Osteocyte (in vitro differentiated cells): ENCODE measurements at places on chromosomes 4 and X. TPM values are rescaled to one million over a fixed set of nuclear protein-coding genes. Genes with fewer than 3 reads are reported as not detected.
A peak's percentile ranks its signal among the peaks of the same experiment; 100 is the strongest.

- DNase-seq: no peak
Measured at GRCh38 chrX:21412883-21413282, 38.7 kb downstream of the CNKSR2 start.

GRCh38 chr4:129350834-129351721, 255.1 kb downstream of the C4orf33 start:
- DNase-seq: no peak

- no peak for DNase-seq
Measured at GRCh38 chr4:54525602-54526001, 132.2 kb upstream of the KIT start.

GRCh38 chr4:82680834-82681233, 117.8 kb downstream of the SCD5 start:
- no peak for DNase-seq

DNA sequence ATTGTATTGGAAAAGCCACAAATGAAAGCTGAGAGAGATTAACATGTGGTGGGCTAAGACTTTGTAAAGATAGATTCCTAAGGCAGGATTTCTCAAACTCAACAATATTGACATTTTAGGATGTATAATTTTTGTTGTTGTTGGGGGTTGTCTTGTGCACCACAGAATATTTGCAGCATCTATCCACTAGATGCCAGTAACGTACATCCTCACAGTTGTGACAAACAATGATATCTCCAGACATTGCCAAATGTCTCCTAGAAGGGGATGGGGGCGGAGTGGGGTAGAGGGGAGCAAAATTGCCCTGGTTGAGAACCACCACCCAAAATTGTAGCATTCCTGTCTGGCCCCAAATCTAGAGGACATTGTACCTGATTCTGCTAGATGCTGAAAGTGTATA, 14.7 kb upstream of the CBR4 start:
- DNase-seq: no peak

DNA sequence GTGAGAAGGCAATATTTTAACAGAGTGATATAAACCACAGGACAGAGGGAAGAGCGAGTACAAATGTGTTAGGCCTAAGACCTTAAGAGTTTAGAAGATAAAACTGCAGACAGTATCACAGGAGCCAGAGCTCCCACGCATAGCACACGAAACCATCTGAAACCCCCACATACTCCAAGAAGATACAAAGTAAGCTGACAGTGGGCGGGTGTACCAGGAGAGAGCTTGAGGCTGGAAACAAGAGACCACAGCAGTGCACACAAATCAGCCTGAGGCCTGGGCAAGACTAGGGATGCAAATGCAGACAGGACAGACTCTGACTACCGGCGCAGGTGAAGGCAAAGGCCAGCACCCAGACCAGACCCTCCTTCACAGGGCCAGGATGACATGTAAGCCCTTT, 54.1 kb upstream of the ARHGAP24 start:
- no peak for DNase-seq

DNA sequence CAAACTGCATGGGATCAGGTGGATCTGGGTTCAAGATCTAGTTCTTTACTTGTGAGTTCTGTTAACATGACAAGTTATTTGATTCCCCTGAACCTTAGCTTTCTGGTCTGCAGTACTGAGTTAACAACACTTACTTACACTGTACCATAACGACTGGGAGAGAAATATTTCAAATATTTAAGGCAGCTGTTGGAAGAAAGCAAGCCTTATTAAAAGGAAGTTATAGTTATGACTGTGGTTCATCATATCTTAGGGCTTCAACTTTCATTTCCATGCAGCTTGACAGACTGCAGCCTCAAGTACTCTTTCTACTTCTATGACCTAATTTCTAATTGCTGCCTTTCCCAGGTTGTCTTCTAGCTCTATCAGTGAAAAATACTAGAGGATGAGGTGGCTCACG, 40.0 kb upstream of the PDGFRA start:
- no peak for DNase-seq

DNA sequence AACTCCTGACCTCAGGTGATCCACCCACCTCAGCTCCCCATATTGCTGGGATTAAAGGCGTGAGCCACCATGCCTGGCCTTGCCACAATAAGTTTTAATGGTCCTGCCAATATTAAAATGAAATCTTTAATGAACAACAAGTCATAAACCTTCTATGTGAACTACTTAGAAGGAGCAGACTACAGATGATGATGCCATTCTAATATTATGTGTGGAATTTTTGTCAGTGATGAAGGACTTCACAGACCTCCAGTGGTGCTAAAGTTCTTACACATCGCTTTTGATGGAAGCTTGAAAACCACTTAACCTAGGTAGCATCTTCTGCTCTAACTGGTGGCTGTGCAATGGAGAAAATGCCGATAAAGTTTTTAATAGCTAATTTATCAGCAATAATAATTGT, 331.4 kb downstream of the CCSER1 start:
- DNase-seq: no peak

GRCh38 chr4:15425520-15425919, 2.3 kb upstream of the C1QTNF7 start:
- DNase-seq: no peak

- no peak for DNase-seq
Measured at GRCh38 chr4:87971866-87972265, 3.6 kb upstream of the SPP1 start.

- no peak for DNase-seq
Measured at GRCh38 chr4:168656055-168656660, 159.3 kb downstream of the PALLD start.

DNA sequence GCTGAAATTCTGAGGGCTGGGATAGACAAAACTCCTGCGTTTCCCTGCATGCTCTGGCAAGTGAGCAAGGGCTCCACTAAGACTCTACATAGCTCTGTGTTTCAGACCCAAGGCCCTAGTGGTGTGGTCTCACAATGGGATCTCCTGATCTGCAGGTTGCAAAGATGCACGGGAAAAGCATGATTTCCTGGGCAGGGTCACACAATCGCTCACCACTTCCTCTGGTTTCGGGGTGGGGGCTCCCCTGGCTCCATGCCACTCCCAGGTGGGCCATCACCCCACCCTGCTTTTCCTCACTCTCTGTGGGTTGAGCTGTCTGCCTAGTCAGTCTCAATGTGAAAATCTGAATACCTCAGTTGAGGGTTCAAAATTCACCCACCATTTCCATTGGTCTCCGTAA, 111.5 kb downstream of the KLF8 start:
- no peak for DNase-seq

DNA sequence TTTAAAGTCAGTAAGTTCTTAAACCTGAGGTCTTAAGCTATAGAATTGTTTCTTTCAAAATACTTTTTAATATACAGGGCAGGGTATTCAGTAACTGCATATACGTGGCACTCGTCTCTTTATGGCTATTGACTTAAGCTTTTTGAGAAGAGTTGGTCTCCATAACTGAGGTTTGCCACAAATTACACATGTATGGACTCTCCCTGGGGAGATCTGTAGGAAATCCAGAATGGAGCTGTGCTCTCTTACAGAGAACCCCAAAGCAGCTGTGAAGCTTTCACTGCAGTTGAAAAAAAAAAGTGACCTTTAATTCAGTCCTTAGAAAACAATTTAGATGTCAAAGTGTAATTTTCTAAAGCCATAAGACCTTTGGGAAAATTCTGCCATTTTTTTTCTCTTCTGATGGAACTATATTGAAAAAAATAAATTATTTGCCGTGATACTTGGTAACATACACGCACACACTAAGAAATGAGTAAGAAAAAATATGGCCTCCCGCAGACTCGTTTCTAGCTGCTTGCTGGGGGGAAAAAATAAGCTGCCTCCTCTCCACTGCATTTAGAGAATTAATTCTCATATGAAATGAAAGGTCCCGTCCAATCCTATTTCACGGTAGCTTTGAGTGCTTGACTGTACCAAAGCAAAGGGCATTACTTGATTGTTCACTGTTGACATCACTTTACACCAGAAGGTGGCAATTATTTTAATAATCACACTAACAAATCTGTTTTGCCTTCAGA, 159.4 kb upstream of the TENM3 start:
- no peak for DNase-seq

GRCh38 chr4:90515191-90515590, 388.0 kb downstream of the CCSER1 start:
- DNase-seq: no peak

GRCh38 chr4:46444318-46445000, 54.5 kb upstream of the GABRA2 start:
- DNase-seq: no peak

GRCh38 chr4:155512817-155513216, 136.1 kb upstream of the MAP9 start:
- no peak for DNase-seq

- no peak for DNase-seq
Measured at GRCh38 chrX:45903781-45904201, 641.4 kb downstream of the ZNF674 start.

GRCh38 chr4:7198440-7199128, 6.2 kb downstream of the SORCS2 start:
- DNase-seq: no peak

- DNase-seq: no peak
Measured at GRCh38 chr4:77284036-77284435, 127.0 kb downstream of the CCNG2 start.

GRCh38 chrX:47648376-47648775, 2.0 kb downstream of the ELK1 start:
- peak; percentile 46 for DNase-seq

DNA sequence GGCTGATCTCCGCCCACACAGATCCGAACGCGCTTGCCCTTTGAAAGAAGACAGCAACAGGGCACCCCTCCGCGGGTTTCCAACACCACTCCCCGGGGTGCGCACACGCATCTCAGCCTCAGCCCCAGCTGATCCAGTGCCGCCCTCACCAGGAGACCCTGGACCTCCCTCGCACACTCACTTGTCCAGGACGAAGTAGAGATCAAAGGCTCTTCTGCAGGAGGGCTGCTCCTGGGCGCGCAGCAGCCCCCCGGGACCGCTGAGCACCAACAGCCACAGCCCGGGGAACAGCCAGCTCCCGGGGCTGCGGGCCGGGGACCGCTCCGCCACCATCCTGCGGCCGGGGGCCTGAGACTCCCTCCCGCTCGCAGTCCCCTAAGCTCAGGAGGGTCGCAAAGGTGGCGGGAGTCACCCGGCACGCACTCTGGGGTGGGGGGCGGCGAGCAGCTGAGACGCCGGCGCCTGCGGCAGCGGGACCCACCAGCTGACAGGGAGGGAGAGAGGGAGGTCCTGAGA, 743 bp downstream of the ANTXR2 start:
- DNase-seq: no peak

- DNase-seq: no peak
Measured at GRCh38 chr4:31735004-31735403, 1014.8 kb downstream of the PCDH7 start.

GRCh38 chr4:87012265-87012953, 77.6 kb downstream of the AFF1 start:
- DNase-seq: no peak

DNA sequence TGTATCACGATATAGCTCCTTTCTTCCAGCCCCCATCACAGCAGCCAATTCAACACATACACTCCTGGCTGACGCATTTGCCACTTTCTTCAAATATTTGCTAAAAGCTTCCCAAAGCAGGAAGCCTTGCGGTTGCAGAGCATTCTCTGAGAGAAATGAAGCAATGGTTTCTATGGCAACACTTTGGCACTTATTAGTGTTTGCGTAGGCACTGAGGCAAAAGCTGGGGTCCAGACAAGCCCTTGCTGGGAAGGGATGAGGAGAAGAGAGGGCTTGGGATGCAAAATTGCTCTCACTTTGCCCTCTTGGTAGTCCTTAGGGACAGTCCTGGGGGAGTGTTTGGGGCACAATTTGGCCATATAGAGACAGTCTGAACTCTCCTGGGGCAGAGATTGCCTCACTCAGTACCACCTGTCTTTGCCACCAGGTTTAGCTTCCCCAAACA, 55.0 kb upstream of the PAK3 start:
- no peak for DNase-seq

- no peak for DNase-seq
Measured at GRCh38 chr4:168864821-168865541, 145.1 kb downstream of the CBR4 start.

- no peak for DNase-seq
Measured at GRCh38 chr4:89889289-89889688, 5.4 kb upstream of the MMRN1 start.

DNA sequence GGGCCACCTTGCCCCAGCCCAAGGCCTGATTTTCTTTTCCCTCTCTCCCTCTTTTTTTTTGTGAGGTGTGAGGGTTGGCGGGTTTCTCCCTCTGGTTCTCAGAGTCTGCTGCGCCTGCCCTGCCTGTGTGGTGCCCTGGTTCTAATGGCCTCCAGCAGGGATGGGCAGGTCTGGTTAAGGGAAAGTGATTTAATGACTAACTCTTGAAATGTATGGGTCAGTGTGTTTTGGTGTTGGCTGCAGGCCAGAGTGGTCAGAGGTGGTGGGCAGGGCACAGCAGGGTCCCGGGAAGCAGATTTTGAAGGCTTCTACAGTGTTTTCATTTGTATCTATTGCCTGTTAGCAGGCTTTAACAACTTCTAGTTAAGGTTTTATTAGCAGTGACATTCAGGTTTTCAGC, 39.0 kb downstream of the JADE1 start:
- no peak for DNase-seq

GRCh38 chr4:176043838-176044588, 21.6 kb upstream of the WDR17 start:
- no peak for DNase-seq

DNA sequence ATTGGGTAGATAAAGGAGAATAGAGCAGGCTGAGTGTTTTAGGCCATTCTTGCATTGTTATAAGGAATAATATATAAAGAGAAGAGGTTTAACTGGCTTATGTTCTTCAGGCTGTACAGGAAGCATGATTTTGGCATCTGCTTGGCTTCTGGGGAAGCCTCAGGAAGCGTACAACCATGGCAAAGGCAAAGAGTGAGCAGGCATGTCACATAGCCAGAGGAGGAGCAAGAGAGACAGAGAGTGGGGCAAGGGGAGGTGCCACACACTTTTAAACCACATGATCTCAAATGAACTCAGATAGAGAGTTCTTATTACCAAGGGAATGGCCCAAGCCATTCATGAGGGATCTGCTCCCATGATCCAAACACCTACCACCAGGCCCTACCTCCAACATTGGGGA, 4.4 kb upstream of the METTL14 start:
- DNase-seq: no peak

DNA sequence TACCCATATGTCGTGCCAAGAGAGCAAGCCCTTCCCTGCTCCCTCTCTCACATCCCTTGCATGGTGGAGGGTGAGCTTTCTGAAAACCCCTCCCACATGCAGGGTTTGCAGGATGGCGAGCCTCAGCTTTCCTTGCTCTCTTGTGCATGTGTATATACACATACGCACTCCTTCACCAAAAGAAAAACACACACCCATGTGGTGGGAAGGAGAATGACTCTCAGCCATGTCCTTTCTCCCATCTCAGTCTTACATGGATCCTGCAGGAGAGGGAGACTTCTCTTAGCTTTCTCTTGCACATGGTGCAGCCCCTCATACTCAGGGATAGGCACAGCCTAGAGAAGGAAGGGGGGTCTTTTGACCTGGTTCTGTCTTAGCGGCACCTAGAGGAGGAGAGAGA, 81.1 kb downstream of the CLCN5 start:
- no peak for DNase-seq

The ARL9 gene
- 1.3 and 1.4 TPM in 2 replicates for total RNA-seq

The GJB1 gene
- total RNA-seq: not detected in 2 replicates

The FGFR3 gene
- total RNA-seq: 6.4 and 6.9 TPM in 2 replicates

The DYNLT3 gene
- 27.5 and 28.0 TPM in 2 replicates for total RNA-seq

The GAGE12H gene
- total RNA-seq: not detected in 2 replicates

The LPAR4 gene
- 2.4 and 2.6 TPM in 2 replicates for total RNA-seq

The GAGE2A gene
- not detected in 2 replicates for total RNA-seq

The MAGEB10 gene
- total RNA-seq: not detected in 2 replicates

The MID2 gene
- 13.0 and 13.1 TPM in 2 replicates for total RNA-seq

The ADH1C gene
- not detected in 2 replicates for total RNA-seq
